MV-4-11 (cell line): ENCODE measurements at places on chromosomes 11 and 22.

DNA sequence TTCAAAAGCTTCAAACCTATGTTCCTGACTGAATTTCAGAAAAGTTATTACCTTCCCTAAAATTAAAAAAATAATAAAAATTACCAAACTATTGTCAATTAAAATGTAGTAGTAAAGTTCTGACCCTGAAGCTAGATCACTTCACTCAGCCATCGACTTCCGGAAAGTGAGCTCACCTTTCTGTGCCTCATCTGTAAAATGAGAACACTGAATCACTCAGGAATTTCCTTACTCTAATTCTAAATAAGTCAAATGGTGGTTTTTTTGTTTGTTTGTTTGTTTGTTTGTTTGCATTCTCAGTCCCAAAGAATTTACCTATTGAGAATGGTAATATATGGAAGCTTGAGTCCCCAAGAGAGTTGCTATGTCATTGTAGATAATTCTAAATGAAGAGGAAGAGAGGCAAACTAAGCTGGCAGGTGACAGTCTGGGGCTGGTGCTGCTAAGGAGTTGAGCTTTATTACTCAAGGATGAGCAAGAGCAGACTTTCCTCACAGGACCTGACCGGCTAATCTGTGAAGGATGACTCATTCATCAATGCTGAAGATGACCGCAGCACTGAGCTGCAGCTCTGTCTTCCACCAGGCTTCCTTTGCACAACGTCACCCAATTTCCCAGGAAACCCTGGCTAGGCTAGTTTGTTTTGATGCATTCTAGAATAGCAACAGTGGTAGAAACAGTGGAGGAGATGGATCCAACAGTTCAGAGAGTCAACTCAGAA lies 248.8 kb downstream of the RAB38 start:
- peak; percentile 34 for DNase-seq

GRCh38 chr22:40511604-40512003 lies 124.9 kb downstream of the MRTFA start:
- DNase-seq, result no peak

GRCh38 chr22:49119551-49119952 lies 708.1 kb downstream of the BRD1 start:
- no peak for DNase-seq

DNA sequence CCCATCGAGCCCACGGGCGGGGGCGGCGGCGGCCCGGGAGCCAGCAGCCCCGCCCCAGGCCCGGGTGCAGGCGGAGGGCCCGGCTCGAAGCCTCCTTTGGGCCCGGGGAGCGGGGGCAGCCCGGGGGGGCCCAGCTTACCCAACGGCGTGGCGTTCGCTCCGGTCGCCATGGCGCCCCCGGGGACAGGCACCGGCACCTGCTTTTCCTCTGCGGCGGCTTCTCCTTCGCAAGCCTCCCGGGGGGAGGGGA lies 194 bp downstream of the SF1 start:
- DNase-seq, result no peak
